Mucosa of descending colon (tissue), 3 donors: ENCODE measurements at places on chromosomes 3 and 15. TPM values are rescaled to one million over a fixed set of nuclear protein-coding genes. Genes with fewer than 3 reads are reported as not detected.

GRCh38 chr3:39533226-39533625, 65.7 kb downstream of the MOBP start:
- no peak for DNase-seq

- DNase-seq: no peak
Observed at GRCh38 chr3:190169877-190170276, 49.2 kb upstream of the P3H2 start.

- peak; percentile 11 for DNase-seq
Observed at GRCh38 chr3:126132751-126133511, 47.5 kb downstream of the ALDH1L1 start.

- peak; percentile 16 for DNase-seq
Observed at GRCh38 chr3:132657869-132658747, 1.5 kb downstream of the ACAD11 start.

- no peak for DNase-seq
Observed at GRCh38 chr3:159761369-159761768, 227.3 kb upstream of the IL12A start.

Gene MOBP
- 0.92 TPM for total RNA-seq

Gene GOLGA6D
- total RNA-seq: not detected

Gene KPNA1
- total RNA-seq: 48.8 TPM

Gene UBR1
- 37.0 TPM for total RNA-seq

Gene LOXL1
- 0.87 TPM for total RNA-seq

Gene PDZRN3
- total RNA-seq: 18.5 TPM

Gene ROBO2
- 1.3 TPM for total RNA-seq
